Adrenal gland (tissue), 19 donors: ENCODE measurements at places on chromosomes 12 and 14. TPM values are rescaled to one million over a fixed set of nuclear protein-coding genes. Genes with fewer than 3 reads are reported as not detected.

- H3K4me3 ChIP-seq = no peak overlapping the region
- no peaks in the 10 kb centered on the region for H3K36me3 ChIP-seq
- DNase-seq = no peak
- no peak overlapping the region for H3K27ac ChIP-seq
- H3K27me3 ChIP-seq = no peaks in the 10 kb centered on the region
These were observed 63.8 kb downstream of the MVK start for GRCh38 chr12:109637348-109637747.

DNA sequence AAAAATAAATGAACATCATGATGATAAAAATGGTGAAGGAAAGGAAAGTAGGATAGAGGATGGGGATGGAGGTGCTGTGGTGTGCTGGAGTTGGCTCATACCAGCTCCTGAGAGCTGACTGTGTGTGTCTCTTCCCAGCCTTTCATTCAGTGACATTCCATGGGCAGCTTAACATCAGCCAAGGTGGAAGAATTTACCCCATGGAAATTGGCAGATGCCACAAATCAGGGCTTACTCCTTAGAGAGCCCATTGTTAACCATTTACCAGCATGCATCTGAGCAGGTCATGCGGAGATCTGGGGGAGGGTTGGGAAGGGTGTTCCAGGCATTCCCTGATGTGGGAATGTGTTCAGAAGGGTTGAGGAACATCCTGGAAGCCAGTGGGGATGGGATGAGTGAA is 164.7 kb upstream of the MYL2 start:
- no peaks in the 10 kb centered on the region for H3K4me1 ChIP-seq
- H3K27me3 ChIP-seq = peaks cover 5% of the 10 kb centered on the region
- no peak overlapping the region for H3K4me3 ChIP-seq
- no peak overlapping the region for H3K27ac ChIP-seq
- H3K36me3 ChIP-seq = no peaks in the 10 kb centered on the region

- no peaks in the 10 kb centered on the region for H3K4me1 ChIP-seq
- H3K4me3 ChIP-seq = no peak overlapping the region
- no peaks in the 10 kb centered on the region for H3K27me3 ChIP-seq
- H3K36me3 ChIP-seq = no peaks in the 10 kb centered on the region
These were observed 62.2 kb downstream of the PPP1R36 start for GRCh38 chr14:64612021-64612380.

Gene MYF5
- polyA plus RNA-seq = not detected

- no peak overlapping the region for H3K4me3 ChIP-seq
- H3K4me1 ChIP-seq = peaks cover 24% of the 10 kb centered on the region
- peak overlapping the region; percentile 78 for H3K27ac ChIP-seq
- no peaks in the 10 kb centered on the region for H3K27me3 ChIP-seq
These were observed 26.5 kb upstream of the JDP2 start for GRCh38 chr14:75401361-75401760.

- no peak overlapping the region for H3K27ac ChIP-seq
- H3K36me3 ChIP-seq = no peaks in the 10 kb centered on the region
- no peaks in the 10 kb centered on the region for H3K4me1 ChIP-seq
- no peaks in the 10 kb centered on the region for H3K27me3 ChIP-seq
- no peak overlapping the region for H3K4me3 ChIP-seq
These were observed 7.3 kb upstream of the HSP90AA1 start for GRCh38 chr14:102094101-102094500.
